ENCODE measurements at places on chromosomes 2 and 18.

- no peak for DNase-seq
Measured at GRCh38 chr2:179248024-179248348, 16.6 kb downstream of the SESTD1 start.

DNA sequence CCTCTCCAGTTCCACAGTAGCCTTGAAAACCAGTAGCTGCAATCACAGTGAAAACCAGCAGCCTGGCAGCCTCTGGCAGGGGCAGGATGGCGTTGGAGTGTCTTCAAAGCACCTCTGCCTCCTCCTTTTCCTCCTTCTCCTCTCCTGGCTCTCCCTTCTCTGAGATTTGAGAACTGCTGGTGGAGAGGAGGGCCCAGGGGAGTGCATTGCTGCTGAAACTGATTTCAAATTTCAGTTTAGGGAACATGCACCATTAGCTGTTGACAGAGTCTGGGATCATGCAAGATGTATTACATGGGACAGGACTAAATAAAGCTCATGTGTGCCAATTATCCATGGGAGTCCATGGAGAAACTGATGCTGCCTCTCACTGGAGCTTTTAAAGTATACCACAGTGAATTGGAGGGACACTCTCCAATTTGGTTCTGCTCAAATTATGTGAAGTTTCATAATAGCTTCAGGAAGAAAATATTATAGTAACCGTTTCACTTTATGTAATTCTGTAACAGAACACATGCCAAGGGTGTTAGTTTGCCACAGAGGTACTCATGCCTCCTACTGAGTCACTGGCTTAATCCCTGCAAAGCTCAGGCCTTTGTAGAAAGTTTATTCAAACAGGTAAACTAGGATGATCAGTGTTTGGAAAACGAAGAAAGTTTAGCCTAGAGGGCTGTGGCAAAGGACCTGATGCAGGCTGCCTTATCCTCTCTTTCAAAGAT is 146.1 kb downstream of the PRPF40A start:
- DNase-seq = no peak

DNA sequence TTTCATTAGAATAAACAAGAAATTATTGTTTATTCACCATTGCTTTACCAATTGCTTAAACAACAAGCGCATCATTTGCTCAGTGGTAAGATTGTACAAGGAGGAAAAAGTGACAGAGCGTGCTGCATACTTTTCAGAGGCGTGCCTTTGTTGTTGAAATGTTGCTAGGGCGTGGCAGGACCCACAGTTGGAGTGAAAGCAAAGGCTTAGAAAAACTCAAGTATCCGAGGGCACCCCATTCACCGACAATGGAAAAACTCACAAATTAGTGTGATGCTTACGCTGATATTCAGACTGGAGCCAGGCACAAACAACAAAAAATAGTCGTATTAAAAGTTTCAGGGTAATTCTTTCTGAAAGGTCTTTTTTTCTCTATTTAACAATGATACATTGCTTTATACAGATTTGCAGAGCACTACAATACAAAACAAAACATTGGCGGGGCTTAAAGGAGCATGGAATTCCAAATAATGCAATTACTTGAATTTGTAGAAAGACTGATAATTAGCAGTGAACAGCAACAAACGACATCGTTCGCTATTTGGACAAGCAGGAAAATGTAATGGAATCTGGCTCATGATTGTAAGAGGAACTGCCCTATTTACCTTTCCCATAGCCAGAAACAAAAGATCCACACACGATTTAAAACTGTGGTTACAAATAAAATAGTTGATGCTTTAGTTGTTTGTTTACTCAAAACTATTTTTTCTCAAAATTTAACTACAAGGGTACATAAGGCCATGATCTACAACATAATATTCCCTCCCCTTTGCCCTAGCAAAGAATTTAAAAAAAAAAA is 37.8 kb upstream of the RTTN start:
- peak; percentile 23 for DNase-seq

DNA sequence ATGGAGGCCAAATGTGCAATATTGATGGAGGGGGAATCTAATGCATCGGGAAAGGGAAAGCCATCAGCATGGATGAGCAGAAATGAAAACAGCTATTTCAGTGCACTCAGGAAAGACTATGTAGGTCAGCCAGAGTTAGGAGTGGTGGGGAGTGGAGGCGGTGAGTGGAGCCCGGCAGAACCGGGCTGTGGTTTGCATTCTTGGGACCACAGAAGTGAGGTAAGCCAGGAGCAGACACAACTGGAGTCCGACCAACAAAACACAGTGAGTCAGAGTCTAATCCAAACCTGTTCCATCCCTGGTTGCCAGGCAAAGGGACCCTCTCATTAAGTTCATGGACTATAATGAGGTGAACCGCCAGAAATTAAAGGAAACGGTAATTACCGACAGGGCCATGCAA is 61.1 kb upstream of the RAB12 start:
- DNase-seq = peak; percentile 88

- DNase-seq = peak; percentile 50
Measured at GRCh38 chr18:9737472-9738121, 29.5 kb downstream of the RAB31 start.

GRCh38 chr2:85549826-85550225 is 10.9 kb downstream of the MAT2A start:
- no peak for DNase-seq

DNA sequence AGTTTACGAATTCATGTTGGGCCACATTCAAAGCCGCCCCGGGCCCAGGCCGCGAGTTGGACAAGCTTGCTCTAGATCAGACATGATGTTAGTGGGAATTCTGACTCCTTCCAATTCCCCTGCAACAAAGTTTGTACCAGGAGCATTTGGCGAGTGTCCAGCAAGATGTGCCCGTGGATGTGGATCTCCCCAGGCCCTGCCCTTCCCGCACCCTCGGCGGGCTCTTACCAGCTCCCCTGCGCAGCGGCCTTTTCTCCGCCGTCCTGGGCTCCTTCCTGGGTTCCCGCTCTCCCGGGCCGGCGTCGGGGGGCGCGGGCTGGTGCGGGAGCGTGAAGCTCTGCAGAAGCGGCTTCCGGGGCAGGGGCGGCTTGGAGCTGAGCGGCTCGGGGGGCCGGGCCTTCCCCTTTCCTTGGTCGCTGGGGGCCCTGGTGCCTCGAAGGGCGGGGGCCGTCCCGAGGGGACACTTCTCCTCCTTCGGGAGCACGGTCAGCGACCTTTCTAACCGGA is 90.8 kb upstream of the MGAT4A start:
- no peak for DNase-seq

DNA sequence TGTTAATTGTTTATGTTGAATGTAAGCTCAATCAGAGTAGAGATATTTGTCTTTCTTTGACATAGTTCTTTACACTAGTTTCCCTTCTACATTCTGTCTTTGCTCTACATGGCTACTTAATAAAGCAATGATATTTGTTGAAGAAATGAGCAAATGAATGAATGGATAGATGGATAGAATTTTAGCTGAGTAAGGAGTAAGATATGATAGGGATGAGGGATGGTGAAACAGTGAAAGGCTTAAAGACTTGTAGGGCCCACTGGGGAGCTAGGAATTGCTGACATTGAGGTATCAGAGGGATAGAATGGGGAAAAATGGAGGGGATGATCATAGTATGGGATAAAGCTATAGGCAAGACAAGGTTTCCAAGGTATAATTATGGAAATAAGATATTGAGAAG is 361.6 kb upstream of the SPHKAP start:
- DNase-seq = no peak

DNA sequence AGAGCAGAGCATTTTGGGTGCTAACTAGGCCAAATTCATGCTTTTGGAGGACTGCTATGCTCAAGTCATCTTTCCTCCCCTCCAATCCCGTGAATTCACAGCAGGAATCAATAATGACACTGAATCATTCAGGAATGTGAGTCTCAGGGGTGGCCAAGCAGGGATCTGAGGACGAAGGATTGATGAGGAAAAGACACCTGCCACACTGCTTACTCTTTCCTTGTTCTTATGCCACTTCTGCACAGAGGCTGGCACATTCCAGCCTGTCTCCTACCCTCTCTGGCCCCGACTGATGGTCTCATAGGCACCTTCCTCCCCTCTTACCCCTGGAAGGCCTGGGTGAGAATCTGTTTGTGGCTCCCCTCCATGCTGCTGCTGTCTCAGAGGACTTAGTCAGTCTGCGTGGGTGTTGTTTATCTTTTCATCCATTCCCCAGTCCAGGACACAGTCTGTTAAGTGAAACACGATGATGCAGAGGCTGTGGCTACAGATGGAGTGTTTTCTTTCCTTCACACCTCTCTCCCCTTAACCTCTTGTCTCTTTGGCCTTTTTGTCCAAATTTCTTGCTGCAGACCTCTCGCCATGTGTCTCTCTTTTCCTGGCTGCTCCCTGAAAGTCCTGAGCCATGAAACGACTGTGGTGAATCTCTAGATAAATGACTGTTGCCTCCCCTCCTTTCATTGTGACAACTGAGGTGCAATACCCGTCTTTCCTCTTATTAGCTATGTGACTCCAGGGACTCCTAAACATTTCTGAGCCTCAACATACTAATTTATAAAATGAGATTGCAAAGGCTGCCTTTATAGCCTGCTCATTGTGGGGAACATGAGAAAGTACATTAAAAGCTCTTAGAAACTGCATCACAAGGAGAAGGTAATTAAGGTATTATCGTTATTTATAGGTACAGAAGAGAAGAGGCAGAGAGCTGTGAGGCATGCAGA is 86.9 kb downstream of the RDH14 start:
- DNase-seq = peak; percentile 17

GRCh38 chr2:75719616-75720015 is 8.9 kb upstream of the GCFC2 start:
- DNase-seq = no peak

DNA sequence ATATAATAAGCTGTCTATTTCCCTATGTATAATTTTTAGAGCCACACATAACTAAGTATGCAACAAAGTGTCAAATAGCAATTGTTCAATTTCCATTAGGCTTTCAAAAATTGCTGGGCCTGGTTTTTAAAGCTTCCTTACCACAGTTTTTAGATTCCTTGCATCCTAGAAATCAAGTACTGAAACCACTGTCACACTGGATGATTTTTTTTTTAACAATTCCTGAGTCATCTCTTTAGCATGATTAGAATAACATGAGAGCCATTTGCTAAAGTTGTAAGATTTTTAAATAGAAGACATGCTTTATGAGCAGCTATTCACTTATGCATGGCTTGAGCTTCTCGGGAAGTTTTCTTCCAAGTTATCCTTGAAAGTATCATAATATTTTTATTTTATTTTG is 319.5 kb upstream of the NXPH2 start:
- no peak for DNase-seq

Measured in H4 (cell line).